KG1 (cell line): ENCODE measurements at places on chromosomes 16 and 17.

DNA sequence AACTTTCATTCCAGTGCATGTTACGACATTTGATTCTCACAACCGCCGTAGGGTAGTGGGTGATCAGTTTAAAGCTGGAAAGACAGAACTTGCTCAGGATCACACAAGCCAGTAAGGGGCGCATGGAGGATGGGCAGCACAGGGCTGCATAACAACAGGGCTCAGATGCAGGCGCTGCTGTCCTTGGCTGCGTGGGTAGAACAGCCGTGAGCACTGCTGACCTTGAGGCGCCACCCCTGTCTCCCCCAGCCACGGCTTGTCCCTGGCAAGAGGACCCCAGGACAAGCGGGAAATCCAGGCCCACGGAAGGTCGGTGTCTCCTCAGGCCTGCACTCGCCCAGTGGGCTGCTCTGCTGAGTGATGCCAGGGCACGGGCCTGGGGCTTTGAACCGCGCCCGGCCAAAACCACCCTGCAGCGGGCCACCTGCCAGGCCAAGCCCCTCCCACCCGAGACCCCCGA, 84.7 kb downstream of the LMF1 start:
- no peak for DNase-seq

DNA sequence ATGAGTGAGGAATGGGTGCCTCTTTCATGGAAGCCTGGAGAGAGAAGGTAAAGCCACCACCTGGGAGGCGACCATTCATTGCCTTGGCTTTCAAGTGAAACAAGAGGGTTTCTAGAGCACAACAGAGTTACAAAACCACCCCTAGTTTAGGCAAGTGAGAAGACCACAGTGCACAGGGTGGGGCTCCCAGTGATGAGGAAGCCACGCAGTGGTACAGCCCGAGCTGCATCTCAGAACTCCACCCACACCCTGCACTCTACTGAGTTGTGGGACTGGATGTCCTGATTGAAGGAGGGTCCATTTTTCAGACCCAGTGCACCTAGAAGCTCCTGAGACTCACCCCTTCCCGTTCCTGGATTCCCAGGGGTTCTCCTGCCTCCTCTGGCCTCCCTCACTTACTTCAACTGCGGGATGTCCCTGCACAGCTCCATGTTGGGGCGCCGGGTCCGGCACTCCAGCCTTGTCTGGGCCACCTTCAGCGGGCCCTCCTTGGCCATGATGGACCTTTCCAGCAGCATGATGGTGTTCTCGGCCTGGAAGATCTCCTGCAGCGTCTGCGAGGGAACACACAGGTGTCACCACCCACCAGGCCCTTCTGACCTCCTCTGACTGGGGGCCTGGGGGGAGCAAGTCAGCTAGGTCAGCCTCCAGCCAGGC, 55.1 kb upstream of the EMP2 start:
- no peak for DNase-seq

- no peak for DNase-seq
Observed at GRCh38 chr17:59266745-59267144, 46.4 kb downstream of the GDPD1 start.

DNA sequence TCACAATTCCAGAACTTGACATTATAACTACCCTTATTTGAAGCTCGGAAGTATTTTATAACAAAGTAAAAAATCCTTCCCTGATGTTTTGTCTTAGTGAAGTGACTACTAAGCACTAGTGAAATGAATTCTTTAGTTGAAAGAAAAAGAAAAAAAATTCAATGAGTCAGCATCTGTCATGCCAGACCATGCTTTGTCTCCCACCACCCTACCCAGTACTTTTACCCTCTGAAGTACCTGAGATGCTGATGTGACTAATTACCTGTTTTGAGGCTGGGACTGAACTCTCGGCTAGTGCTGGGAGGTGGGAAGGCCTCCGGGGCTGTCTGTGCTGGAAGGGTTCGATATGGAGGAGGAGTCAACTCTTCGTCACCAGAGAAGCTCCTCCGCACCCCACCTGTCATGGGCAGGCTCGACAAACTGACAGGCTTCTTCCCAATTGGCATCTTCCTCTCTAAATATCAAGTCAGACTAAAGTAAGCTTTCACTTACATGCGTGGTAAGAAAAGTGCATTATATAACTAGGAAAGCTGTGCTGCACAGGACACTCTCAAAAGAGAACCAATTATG, 19.6 kb downstream of the NME2 start:
- DNase-seq, result no peak

- DNase-seq, result no peak
Observed at GRCh38 chr16:67364600-67365235, 28.6 kb downstream of the TPPP3 start.

GRCh38 chr17:48457080-48457836, 27.2 kb upstream of the SKAP1 start:
- peak; percentile 32 for DNase-seq

- no peak for DNase-seq
Observed at GRCh38 chr16:79283578-79283977, 317.0 kb downstream of the MAF start.

GRCh38 chr16:69725480-69726312, 664 bp downstream of the NQO1 start:
- no peak for DNase-seq

DNA sequence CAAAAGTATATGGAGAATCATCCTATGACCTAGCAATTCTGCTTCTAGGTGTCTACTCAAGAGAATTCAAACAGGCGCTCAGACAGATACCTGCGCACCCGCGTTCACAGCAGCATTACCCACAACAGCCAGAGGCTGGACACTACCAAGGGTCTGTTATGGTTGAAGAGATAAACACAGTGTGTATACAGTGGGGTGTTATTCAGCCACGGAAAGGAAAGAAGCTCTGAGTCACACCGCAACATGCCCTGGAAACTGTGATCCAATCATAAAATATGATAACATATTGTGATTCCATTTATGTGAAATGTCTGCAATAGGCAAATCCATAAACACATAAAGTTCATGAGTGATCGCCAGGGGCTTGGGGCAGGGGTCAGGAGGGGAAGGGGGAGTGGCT, 18.0 kb upstream of the JPH3 start:
- no peak for DNase-seq

GRCh38 chr17:31433811-31434726, 42.6 kb downstream of the RAB11FIP4 start:
- DNase-seq, result no peak

GRCh38 chr16:8887952-8888560, 5.9 kb downstream of the LITAFD start:
- DNase-seq, result no peak

DNA sequence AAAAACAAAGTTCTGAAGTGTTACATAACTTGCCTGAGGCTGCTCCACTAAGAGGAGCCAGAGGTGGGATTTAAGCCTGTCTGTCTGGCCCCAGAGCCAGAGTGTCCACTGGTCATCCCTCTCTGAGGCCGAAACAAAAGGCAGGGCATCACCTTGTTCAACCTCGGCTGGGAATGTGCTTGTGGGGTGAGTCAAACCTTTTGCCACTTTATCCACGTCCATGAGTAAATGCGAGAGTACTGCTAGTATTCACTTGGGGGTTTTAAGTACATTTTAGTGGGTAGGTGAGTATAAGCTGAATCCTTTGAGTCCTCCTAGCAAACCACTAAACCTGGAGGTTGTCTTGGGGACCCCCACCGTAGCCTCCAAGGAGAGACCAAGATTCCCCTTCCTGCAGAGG, 103.5 kb downstream of the STX8 start:
- no peak for DNase-seq

DNA sequence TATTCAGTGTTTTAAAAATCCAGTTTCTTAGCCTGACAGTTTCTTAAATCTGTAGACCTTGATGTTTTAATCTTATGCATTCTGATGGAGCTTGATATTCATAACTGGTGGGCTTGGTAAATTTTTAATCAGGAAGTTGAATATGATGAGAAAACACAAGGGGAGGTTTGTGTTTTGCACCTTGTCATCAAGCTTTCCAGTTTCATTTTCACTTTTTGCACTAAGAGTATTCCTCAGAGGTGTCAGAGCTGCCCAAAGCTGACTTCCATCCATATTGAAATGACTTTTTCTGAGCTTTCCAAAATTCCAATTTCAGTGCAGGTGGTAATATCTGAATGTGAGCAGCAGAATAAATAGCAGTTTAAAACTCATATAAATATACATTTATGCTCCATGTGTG, 555.0 kb upstream of the RBFOX1 start:
- no peak for DNase-seq

- DNase-seq, result no peak
Observed at GRCh38 chr17:29996458-29996857, 55.0 kb downstream of the EFCAB5 start.

DNA sequence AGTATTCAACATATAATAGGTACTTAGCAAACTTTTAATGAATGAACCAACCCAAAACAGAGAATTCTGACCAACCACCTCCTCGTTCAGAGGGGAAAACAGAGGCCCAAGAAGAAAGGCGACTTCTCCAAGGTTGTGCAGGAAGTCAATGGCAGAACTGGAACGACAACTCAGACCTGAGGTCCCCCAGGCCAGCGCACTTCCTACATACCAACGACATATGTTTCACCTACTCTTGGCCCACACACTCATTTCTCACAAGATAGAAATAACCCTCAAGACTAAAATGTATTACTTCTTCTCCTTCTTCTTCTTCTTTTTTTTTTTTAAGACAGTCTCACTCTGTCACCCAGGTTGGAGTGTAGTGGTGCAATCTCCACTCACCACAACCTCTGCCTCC, 14.4 kb downstream of the CHCT1 start:
- DNase-seq, result no peak

- DNase-seq, result no peak
Observed at GRCh38 chr17:39536468-39536867, 71.3 kb downstream of the NEUROD2 start.

DNA sequence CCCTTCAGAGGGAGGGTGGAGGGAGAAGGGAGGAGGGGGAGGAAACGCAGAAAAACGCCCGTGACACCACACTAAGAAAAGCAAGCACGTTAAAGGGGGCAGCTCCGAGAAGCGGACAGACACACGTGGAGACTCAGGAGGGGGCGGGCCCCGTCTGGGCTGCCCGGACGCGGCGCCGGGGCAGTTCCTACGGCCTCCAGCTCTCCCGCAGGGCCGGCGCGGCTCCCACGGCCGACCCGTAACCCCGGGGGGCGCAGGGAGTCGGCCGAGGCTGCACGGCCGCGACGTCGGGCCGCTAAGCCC, 362 bp downstream of the KLHDC4 start:
- no peak for DNase-seq

- no peak for DNase-seq
Observed at GRCh38 chr17:29835435-29836351, 94.3 kb downstream of the SSH2 start.

DNA sequence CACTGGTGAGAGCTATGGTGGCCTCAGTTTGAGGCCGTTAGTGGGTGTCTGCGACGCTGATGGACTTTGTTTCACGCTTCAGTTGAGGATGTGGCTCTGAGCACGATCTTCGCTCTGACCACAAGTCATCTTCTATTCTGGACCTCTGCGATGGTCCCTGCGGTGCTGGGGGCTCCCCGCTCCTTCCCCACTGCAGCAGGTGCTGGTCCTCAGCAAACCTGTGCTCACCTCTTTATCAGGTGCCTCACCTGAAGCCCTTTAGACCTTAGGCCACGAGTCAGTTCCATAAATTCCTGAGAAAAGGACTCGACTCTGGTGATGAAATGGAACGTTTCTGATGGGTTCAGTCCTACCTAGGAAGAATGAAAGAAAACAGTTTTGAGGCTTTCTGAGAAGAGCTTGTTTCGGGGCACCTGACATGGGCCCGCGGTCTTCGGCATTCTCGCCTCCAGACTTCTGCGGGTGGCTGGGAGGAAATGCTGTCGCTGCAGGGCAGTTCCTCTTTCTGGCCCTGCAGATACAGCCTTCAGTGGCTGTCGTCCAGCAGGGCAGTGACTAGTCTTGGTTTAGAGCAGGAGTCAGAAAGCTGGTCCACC, 4.7 kb downstream of the KCTD5 start:
- DNase-seq, result peak; percentile 84

DNA sequence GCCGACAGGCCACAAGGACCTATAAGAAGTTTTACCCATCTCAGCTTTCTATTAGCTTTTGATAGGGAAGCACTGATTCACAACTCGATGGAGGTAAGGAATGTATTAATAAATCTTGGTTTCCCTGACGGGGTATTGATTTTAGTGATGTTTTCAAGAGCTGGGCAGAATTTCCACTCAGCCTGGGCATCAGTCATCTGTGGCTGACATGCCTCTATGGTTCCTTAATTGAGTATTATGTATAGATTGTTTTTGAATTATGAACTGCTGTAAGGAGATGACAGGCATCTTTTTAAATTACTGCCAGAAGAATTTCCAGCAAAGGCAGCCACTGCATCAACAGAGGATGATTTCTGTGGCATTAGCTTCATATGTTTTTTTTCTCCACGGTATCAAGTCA, 128.6 kb downstream of the CPPED1 start:
- no peak for DNase-seq

GRCh38 chr16:49620158-49620868, 235.6 kb downstream of the ZNF423 start:
- no peak for DNase-seq

DNA sequence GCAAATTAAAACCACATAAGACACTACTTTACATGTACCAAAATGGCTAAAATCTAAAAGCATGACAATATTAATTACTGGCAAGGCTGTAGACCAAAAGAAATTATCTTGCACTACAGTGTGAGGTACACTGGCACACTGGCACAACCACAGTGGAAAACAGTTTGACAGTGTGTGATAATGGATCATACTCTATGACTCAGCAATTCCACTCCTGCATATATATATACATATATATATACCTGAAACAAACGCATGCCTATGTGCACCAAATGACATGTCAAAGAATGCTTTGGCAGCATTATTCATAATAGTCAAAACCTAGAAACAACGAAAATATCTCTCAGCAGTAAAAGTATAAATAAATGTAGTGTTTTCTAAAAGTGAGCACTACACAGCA, 4.6 kb upstream of the DYNLRB2 start:
- DNase-seq, result no peak

DNA sequence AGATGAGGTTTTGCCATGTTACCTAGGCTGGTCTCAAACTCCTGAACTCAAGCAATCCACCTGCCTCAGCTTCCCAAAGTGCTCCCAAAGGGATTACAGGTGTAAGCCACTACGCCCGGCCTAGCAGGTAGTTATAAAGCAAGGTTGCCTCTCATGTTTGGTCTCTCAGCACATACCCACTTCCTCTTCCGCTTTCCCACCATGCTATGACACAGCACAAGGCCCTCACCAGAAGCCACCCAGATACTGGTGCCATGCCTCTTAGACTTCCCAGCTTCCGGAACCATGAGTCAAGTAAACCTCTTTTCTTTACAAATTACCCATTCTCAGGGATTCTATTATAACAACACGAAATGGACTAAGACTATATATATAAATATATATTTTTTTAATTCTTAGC, 143.6 kb downstream of the COPRS start:
- no peak for DNase-seq
